Mucosa of gallbladder (tissue), 1 donor: ENCODE measurements at places on chromosomes 3 and 15. TPM values are rescaled to one million over a fixed set of nuclear protein-coding genes. Genes with fewer than 3 reads are reported as not detected.

DNA sequence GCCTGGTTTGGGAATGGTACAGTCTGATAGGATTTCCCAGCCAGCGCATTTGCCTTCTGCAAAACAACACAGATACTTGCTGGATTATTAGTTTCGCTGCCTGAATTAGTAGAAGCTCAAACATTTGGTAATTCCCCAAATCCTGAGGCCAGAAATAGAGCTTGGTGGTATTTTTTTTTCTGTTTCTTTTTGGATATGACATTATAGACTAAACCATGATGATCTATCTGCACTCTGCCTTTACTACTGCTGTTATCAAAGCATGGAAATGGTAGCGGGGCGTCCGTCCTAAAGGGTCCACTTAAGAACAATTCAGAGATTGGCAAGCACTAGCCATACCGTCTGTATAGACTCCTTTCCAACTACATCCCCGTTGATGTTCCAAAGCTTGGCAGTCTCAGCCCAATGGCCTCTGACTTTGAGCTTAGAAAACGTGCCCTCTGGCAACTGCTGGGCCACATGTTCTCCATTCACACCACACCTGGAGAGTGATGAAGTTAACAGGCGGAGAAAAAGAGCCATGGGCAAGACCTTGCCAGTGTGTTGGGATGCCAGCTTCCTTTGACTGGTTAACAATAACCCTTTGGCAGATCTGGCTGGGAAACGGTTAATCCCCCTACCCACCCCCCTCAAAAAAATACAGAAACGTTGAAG lies 241.0 kb upstream of the NR2F2 start:
- no peak for DNase-seq

- no peak for DNase-seq
Measured at GRCh38 chr3:161759444-161759843, 262.8 kb downstream of the OTOL1 start.

The DLEC1 gene
- total RNA-seq, result 4.7 TPM

The NMNAT3 gene
- total RNA-seq, result 5.9 TPM

The GATM gene
- total RNA-seq, result 136 TPM

The RPN1 gene
- 226 TPM for total RNA-seq
